Activated CD8-positive, alpha-beta memory T cell treated with anti-CD3 and anti-CD28 coated beads for 4 hours (primary cell): ENCODE measurements at places on chromosomes 1 and 21.
A peak's percentile ranks its signal among the peaks of the same experiment; 100 is the strongest.

GRCh38 chr1:41722184-41722583 lies 196.5 kb downstream of the HIVEP3 start:
- no peak for DNase-seq

GRCh38 chr1:166272155-166272554 lies 105.4 kb upstream of the FAM78B start:
- no peak for DNase-seq

GRCh38 chr1:101290922-101291561 lies 54.2 kb downstream of the S1PR1 start:
- DNase-seq, result no peak

DNA sequence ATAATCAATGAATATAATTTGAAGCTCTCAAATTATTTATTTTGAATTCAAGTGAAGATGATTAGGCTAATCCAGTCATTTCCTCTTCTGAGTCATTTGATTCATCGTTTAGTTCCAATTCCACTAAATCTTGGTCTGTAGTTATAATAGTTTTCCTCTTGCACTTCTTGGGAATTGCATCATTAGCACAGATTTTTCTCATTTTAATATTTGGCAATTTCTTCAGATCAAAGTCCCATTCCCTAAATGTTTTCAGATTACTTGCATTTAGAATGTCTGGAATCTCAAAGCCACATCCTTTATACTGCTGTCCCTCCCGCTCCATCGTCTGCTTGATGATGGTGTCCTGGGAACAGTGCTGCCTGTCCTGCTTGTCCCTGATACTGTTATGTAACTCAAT lies 43.5 kb downstream of the MAST2 start:
- no peak for DNase-seq

GRCh38 chr1:107750364-107750959 lies 214.5 kb downstream of the VAV3 start:
- DNase-seq, result no peak

DNA sequence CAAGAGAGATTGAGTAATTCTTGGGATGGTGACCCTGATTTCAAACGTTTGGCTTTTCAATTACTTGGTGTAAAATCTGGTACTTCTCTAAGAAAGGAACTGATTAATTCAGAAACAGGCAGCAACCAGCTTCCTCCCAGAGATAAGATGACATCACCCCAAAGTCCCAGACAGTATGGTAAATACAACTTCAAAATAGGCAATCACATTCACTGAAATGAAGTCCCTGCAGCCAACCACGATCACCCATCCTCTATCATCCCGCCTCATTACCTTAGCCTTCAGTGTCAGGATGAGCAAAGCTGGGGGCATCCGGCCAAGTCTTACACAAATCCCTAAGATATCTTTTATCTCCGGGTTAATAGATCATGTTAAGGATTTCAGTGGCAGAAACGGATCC lies 26.4 kb upstream of the RUNX1 start:
- DNase-seq, result no peak

DNA sequence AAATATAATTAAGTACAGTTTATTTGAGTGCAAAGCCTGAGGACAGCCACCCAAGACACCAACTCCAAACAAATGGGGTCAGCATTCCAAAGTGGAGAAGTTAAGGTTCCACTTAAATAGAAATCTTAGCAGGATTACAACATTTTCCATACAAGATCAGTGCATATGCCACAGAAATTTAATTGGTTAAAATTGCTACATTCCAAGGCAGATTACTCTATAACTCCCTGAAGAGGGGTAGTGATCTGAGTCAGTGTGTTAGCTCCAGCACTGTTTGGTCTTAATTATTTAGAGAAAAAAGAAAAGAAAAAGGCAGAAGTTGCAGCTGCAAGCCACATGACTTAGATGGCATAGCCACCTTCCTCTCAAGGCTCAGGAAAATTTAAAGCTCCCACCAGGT lies 297.5 kb downstream of the HHIPL2 start:
- DNase-seq, result no peak

- DNase-seq, result no peak
Observed at GRCh38 chr1:62234688-62235087, 40.0 kb downstream of the L1TD1 start.

- DNase-seq, result no peak
Observed at GRCh38 chr1:59833022-59833421, 18.3 kb downstream of the HOOK1 start.

- DNase-seq, result no peak
Observed at GRCh38 chr1:221816899-221817298, 75.0 kb upstream of the DUSP10 start.

GRCh38 chr1:244289991-244290785 lies 161.5 kb downstream of the ADSS2 start:
- no peak for DNase-seq

DNA sequence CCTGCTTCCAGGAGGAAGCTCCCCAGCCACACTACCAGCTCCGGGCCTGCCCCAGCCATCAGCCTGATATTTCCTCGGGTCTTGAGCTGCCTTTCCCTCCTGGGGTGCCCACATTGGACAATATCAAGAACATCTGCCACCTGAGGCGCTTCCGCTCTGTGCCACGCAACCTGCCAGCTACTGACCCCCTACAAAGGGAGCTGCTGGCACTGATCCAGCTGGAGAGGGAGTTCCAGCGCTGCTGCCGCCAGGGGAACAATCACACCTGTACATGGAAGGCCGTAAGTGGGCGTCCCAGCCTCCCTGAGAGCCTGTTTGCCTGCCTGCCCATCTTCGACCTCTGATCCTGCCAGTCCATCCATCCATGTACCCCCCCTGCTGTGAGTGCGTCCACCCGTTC lies 3.6 kb downstream of the ECM1 start:
- DNase-seq, result no peak

DNA sequence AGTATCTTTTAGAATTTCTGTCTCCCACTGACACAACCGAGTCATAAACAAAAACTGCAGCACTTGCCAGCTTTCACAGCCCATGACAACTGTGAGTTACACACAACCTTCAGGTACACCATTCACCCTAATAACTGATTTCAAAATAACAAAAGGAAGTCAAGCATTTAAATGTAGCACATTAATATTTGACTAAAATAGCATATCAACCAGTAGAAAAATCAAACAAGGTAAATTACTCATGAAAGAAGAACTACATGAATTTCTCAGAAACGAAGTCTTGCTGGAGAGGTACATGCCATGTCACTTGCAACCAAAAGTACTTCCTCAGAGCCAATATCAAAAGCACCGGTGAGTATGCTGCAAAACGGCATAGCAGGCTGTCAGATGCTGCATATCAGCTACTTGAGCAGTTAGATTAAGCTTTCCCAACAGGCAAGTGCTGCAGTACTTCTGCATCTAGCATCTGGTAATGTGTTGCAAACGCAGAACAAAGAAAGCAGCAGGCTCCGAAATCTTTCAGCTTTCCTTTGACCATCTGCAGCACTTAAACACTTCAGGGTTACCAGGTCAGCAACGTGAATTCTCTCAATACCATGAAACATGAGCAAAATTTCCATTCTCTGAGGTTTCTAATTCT lies 223.2 kb downstream of the SMYD3 start:
- DNase-seq, result no peak

DNA sequence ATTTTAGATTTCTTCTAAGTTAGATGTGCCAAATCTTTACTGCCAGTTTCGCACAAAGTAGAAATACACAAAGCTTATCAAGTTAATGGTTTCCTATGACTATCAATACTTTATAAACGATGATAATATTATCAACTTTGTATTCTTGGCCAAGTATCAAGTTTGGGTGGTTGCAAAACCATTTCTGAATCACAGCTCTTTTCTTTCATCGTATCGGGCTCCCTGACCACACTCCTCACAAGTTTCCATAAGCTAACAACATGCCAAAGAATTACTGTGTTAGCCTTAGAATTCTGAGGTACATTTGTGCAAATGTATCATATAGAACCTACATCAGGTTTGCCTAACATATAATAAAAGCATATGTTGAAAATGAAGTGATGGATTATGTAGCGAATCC lies 311.0 kb downstream of the KCTD3 start:
- DNase-seq, result no peak

- DNase-seq, result no peak
Observed at GRCh38 chr1:150280138-150280707, 2.1 kb upstream of the CIART start.

GRCh38 chr1:24362982-24363614 lies 43.9 kb downstream of the GRHL3 start:
- DNase-seq, result no peak

DNA sequence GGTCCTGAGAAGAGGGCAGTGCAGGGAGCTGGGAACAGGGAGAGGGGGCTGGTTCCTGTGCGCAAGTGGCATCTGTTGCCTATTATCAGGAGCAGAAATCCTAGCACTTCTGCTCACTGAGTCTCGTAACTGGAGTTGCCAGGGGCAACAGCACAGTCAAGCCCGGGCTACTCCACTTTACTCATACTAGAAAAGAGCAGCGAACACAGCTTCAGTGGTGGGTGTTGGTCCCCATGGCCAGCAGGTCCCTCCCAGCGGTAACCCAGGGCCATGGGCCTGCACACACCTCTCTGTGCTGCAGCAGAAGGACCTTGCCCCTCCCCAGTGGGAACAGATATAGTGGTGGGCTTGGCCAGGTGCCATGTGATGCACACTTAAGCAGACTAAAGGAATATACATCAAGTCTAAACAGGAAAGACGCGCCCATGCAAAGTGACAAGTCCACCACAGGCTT lies 8.5 kb downstream of the PYCR2 start:
- no peak for DNase-seq

DNA sequence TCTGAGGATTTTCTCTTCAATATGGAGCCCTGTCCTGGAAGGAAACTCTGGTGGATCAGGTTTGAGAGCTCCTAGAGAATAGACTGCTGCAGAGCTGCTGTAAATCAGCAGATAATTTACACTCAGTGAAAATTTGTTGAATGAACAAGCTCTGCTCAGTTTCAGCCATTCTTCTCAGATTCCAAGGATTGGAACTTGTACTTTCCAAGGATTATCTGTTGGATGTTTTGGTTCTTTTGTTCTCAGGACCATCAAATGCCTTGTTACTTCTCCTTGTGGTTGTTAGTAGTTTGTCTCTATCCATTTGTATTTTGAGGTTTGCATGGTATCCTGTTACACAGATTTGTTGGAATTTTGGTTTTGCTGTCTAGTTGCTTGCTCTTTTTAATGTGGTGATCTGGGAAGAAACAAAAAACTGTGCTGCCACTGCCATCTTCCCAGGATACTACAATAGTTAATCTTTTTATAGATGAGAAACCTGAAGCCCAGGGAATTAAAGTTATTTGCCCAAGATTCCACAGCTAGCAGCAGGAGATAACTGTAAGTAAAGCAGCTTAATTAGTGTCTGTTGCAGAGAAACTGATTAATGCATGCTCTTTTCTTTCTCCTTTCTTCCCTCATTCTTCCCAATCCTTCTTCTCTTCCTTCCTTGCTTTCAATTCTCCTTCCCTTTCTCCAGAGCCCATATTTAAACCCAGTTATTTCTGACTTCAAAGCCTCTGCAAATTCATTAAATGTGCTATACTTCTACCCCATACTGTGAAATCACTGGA lies 21.7 kb upstream of the KIFAP3 start:
- no peak for DNase-seq

- DNase-seq, result no peak
Observed at GRCh38 chr1:155479205-155479604, 83.4 kb downstream of the ASH1L start.

DNA sequence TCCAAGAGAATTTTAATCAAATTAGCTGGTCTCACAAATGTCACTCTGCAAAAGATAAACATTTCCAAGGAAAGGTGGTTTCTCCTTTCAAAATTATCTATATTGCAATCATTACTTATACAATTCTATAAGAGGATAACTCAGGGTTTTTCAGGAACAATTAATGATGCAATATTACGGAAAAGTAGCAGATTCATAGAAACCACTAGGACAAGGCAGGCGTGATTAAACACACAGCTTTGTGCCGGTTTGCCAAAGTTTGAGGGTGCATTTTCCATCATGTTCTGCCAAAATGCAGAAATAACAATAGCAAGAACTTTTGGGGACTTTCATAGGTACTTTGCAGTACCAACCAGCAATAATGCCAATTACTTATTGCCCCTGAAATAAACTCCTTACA lies 605 bp downstream of the TNFRSF9 start:
- no peak for DNase-seq

DNA sequence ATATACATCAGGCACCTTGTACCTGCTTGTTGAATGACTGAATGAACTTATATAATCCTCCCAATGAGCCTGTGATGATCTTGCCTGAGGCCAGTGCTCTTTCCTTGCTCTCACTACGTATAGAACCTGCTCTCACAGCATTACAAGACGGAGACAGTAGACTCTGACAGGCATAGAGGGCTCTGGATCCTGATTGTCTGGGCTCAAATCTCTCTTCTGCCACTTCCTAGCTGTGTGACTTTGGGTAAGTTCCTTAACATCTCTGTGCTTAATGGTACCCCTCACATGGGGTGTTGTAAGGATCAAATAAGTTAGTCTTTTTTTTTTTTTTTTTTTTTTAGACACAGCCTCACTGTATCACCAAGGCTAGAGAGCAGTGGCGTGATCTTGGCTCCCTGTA lies 4.2 kb upstream of the MAN1C1 start:
- no peak for DNase-seq

- peak; percentile 7 for DNase-seq
Observed at GRCh38 chr1:3312898-3313575, 141.4 kb upstream of the ARHGEF16 start.

DNA sequence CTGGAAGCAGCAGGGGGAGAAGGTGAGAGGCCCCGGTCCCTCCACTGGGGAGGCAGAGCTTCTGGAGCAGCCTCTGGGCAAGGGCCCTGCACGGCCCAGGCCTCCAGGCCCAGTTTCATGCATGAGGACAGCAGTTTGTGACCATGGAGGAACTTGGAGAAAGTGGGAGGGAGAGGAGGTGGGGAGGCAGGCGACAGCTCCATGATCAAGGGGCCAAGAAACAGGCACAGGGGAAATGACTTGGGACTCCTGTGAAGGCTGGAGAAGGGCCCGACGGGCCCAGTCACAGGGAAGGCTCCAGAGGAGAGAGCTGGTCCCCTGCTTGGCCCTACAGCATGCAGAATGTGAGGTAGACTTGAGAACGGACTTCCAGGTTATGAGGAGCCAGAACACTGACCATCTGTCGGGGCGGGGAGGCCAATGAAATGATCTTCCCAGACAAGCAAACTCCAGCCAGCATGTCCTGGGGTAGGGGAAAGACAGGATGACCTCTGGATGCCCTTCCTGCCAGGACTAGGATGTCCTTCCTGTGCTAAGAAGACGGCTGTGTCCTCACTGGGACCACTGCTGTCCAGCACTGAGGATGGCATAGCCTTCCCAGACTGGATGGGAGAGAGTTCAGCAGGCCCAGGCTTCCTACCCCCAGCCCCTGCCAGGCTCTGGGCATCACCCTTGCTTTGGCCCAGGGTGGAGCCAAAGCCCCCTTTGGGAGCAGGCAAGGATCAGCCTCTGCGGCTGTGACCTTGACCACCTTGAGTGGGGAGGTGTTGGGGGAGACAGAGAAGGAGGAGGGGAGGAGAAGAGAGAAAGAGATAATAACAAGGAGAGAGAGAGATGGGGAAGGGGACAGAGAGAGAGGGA lies 548.2 kb downstream of the PTPRU start:
- DNase-seq, result no peak

- DNase-seq, result no peak
Observed at GRCh38 chr1:152410599-152410998, 3.5 kb downstream of the CRNN start.

- DNase-seq, result no peak
Observed at GRCh38 chr1:169289016-169289415, 78.6 kb downstream of the NME7 start.
